CD4-positive, alpha-beta T cell treated with Interleukin-1 beta for 1 hour (primary cell): ENCODE measurements at places on chromosomes 5 and 9.

- DNase-seq = no peak
Measured at GRCh38 chr5:14476786-14477435, 104.7 kb upstream of the OTULINL start.

DNA sequence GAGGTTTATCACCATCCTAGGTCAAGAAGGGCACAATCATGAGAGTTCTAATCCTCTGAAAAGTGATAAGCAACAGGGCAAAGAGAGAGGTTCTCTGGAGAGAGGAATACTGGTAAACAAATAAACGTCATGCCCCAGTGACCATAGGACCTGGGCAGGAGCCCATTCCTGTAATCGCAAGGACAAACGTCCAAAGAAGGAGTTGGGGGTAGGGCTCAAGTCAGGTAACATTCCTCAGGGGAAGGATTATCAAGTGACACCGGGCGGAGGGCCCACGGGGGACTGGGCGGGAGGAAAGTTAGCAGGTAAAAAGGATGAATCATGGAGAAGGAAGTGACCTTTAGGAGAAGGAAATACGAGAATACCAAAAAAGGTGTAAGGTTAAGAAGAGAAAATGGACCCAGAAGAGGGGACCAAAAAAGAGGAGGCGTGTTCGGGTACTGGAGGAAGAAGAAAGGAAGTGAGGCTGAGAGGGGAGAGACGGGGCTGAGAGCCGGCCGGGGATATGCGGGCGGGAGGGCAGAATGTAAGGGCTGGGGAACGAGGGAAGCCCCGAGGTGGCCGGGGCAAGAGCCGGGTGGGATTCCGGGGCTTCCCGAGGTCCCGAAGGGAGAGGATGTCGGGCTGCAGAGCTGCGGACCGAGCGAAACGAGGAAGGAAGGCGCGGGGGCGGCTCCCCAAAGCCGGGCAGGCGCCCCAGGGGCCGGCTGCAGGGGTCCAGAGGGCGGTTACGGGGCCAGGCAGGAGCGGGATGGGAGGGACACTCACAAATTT, 583 bp downstream of the DIAPH1 start:
- peak; percentile 66 for DNase-seq

GRCh38 chr5:118793091-118793490, 195.3 kb downstream of the DTWD2 start:
- no peak for DNase-seq

GRCh38 chr9:114460513-114461199, 44.6 kb downstream of the WHRN start:
- DNase-seq = no peak

DNA sequence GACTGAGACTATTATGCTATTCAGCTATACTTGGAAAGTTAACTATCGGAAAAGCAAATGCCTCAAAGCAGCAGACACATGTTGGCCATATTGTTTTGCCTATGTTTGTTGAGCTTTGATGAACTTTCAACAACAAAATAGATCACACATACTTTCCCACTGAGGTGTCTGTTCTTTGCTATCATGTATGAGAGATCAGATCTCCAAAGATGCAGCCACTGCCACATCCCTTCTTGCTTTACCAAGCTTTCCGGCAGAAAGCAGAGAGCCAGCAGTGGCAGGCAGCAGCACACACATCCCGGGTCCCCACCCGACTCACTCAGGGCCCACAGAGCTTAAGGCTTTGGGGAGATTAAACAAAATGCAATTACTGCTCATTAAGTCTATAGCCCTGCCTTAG, 18.8 kb downstream of the ZBTB5 start:
- no peak for DNase-seq

DNA sequence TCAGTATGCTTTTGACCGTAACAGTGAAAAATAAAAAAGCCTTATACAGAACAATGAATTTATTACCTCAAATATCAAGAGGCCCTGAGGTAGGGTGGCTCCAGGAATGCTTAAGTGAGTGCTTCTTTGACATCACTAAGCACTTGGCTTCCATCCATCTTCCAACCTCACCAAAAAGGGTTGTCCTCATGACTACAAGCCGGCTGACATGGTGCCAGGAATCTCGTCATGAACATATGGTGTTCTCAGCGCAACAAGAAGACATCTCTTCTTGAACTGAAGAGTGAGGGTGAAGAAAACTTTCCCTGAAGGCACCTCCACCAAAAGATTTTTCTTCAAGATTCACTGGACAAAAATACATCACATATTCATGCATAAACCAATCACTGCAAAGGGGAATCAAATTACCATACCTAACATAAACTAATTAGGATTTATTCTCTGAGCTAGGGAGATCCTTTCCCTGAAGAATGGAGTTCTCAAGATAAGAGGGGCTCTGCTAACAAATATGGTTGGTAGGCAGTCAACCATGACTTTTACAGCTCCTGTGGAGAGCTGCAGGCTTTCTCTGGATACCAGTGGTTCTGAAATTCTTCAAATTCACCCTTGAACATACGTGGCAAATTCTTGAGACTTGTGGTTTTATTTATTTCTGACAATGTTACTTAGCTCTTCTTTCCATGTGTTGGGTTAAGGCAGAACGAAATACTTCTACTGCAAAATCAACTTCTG, 49.5 kb downstream of the AGXT2 start:
- no peak for DNase-seq

GRCh38 chr9:34651876-34652601, at the start of gene IL11RA:
TSS of gene IL11RA (plus strand) at chr9:34652185. CDS start at chr9:34655218, 3,033 bp downstream.
- DNase-seq = peak; percentile 33

DNA sequence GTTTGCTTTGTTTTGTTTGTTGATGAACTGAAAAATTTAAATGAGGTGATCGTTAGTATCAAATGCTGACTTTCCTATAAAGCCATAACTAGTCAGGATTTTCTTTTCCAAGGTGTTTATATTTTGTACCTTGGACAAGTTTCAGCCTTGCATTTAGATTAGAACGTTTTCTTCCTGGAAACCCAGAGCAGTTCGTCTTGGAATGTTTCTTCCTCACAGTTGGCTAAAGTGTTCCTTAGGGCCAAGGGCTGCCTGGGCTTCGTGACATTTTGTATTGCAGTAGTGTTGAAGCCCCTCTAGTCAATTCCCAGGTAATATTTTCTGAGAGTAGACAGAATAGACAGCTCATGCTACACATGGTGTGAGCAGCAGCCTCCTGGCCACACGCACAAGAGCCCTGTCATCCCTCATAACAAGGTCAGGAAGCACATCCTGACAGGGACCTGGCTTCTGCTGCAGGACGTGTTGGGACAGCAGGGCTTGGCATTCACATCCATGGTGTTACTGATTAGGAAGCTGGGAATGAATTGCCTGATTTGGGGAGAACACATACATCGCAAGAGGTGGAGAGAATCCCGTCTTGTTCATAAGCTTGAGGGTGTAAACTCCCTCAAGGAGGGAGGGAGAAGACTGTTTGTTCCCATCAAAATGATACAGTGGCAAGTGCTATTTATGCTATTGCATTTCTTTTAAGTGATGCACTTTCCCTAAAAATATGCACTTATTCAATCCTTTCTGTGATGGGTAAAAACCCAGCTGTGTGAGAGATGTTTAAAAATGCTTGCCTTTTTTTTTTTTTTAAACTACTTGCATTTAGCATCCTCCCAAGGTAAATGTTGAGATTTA, 31.7 kb downstream of the FUBP3 start:
- no peak for DNase-seq

DNA sequence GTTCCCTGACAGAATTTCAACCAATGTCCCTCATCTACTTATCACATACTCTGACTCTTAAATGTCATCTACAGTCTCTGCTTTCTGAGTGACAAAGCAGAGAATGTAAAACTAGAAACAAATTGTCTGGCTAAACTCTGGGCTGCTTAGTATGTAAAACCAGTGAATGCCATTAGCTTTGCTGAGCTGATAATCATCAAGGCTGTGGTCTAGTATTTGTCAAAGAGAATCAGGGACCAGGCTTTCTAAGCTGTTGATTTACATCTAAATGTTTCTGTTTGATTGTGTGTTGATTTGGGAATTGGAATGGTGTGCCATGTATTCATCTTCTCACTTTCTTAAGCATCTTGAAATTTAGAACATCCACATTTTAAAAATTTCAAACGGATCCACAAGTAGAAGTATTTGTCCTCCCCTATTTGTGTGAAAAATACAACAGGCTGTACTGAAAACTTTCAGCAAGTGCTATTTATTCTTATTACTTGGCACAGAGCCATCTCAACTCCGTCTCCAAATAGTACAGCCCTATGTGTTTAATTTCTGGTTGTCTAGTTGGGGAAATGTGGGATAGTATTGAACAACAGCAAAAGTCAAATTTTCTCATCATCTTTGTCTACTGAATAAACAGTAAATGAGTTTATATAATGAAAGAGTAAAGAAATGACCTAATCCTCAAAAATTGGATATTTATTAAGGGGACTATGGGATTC, 251.5 kb downstream of the KCTD16 start:
- no peak for DNase-seq

- no peak for DNase-seq
Measured at GRCh38 chr9:93397661-93398373, 53.7 kb upstream of the FAM120A start.
